ENCODE measurements at places on chromosomes 13 and 19.

DNA sequence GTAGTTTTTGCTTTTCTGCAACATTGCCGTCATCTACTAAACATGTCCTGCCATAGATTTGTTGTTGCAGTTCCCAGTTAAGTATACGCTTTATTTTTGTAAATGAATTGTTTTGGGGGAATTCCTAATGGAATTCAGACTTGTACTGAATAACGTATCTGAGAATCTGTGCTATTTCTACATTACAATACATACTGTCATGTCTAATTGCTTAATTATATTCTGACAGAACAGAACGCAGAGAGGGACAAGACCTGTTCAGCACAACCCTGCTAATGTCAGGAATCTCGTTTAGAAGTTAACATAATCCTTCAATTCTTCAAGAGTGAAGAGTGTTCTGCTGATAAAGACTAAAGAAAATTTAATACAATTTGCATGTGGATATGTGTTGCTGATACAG, 861.1 kb upstream of the KLHL1 start:
- DNase-seq = no peak

DNA sequence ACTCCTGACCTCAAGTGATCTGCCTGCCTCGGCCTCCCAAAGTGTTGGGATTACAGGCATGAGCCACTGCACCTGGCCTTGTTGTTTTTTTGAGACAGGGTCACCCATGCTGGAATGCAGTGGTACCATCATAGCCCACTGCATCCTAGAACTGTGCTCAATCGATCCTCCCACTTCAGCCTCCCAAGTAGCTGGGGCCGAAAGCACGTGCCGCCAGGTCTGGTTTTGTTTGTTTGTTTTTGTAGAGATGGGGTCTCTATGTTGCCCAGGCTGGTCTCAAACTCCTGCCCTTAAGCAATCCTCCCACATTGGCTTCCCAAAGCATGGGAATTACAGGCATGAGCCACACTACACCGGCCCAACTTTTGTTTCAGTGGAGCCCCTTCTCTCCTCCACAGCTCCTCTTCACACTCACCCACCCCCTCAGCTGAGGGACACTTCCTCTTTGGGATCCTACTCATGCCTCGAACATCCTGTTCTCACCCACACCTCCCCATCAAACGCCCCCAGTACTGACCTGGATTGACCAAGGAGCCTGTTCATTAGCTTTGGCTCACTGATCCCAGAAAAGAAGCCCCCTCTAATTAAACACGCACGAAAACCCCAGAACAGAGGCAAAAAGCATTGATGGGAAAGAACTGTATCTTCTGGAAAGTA, 12.8 kb upstream of the CERS4 start:
- no peak for DNase-seq

- no peak for DNase-seq
These were observed 183.7 kb downstream of the TEX29 start for GRCh38 chr13:111503905-111504695.

DNA sequence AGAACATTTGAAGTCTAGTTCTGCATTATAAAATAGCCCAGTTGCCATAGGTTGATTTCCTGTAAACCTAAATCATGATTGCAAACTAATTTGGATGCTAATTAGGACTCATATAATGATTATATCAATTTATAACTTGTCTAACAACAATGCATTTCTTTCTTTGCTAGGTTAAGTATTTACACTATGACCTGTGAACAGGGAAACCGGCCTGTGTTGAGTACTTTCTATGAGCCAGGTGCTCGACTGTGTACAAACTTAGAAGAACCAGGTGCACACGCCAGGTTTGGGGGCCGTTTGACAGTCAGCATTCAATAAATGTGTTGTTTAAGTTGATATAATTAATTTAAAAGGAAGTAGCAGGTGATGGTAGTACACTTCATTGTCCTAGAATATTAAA, 203.1 kb downstream of the TM9SF2 start:
- no peak for DNase-seq

- DNase-seq = no peak
These were observed 68.6 kb downstream of the RAB20 start for GRCh38 chr13:110492679-110493593.

DNA sequence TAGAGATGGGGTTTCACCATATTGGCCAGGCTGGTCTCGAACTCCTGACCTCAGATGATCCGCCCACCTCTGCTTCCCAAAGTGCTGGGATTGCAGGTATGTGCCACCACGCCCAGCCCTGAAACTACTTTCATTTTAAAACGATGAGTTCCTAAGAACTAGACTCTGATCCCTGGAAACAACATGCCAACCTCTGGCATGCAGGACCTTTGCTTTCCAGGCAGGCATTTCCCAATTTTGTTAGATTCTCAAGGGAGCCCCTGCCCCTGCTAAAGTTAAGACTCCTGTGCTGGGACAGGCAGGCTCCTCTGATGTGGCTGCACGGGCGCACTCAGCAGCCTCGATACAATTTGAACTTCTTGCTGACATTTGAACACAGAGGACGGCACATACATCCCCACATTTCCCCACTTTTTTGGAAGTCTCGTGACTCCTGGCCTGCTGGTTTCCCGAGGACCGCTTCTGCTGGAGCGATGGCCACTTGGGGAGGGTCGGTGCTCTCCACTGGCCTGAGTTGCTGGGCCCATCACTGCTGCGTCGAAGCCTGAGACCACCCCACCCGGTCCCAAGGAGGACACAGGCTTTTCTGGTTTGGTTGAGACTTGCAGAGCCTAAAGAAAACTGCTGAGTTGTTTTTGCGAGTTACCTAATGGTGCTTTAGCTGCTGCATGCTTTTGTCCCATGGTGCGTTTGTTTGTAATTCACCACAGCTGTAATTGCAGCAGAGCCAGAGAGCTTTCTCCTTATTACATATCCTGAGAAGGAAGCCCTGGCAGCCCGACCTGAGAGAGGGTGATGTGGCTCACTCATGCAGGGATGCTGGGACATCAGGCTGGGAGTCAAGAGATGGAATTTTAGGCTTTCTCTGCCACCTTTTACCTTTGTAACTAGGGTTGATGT, 8.2 kb downstream of the ATP11A start:
- no peak for DNase-seq

DNA sequence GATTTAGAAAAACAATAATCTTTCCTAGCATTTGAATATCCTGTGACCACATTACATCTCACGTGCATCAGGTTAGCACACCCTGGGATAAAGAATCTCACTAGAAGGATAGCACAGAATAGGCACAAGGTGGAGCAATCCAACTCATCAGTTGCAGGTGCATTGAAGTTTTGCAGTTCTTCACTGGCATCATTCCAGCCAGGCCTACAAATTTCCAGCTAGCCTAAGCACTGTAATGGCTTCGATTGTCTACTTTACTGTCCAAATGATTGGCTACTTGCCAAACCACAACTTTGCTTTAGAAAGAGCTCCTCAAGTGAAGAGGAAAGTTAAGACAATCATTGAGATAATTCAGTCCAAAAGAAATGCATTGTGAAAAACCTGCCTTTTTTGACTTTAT, 89.5 kb downstream of the SPRY2 start:
- no peak for DNase-seq

- no peak for DNase-seq
These were observed 14.0 kb upstream of the TNFSF14 start for GRCh38 chr19:6683971-6684370.

- no peak for DNase-seq
These were observed 21.1 kb downstream of the SOHLH2 start for GRCh38 chr13:36193151-36193855.

DNA sequence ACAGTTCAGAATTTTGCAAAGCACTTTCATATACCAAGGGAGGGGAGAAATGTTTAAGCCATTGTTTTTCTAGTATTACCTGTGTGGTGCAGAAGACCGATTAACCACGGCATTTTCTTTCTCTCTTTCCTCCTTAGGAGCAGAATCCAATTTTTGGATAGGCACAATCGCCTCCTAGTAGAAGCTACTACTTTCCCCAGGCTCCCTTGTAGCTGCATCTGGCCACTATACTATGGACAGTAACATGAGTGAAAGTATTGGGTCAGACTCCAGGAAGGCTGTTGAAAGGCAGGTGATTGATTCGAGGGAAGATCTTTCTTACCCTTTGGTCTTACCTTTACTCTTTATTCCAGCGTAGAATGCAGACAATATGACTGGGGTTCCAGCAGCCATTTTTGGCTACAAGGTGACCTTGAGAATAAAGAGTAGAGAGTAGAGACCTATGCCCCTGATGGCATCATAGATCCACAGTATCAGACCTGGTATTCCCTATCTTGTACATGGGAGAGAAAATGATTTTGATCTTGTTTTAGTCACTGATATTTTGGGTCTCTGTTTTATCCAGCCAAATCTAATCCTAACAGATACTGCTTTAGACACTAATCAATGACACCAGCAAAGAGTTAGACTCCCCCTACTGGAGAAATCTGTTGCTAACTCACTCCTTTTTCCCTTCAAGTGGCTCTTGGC, 77.0 kb downstream of the LRRC63 start:
- peak; percentile 40 for DNase-seq

GRCh38 chr19:13063461-13064091, 39.1 kb downstream of the LYL1 start:
- DNase-seq = no peak

DNA sequence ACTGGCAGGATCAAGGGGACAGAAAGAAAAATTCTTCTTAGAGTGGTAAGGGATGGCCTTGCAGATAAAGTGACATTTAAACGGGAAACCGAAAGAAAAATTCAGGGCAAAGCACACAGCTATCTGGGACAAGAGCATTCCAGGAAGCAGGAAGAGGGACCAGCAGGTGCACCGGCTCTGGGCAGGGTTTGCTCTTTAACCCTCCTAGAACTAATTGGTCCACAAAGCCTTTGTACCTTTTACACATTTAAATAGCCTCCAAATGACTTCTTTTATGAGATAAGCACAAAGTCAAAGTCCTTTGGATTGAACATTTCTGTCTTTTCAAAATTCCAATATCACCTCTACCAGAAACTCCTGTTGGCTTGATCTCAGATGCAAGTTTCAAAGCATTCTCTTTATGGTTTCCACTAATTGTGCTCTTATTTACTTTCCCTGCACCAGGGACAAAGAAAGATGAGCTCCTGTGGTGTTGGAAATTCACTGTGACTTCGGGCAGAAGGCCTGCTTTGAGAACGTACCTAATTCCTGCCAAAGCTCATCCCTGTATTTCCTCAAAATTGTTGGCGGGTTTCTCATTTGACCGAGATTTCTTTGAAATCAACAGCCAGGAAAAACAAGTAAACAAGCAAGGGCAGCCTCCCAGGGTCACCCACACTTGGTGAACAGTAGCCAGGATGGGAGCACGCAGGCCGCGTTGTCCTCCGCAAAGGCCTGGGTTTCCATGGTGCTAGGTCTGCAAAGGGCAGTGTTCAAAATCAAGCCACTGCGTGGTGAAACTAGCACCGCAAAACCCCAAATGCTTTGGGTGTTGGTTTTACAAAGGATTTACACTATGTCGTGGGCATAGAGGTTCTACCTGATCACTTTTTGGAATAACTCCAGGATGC, 98.6 kb downstream of the IRS2 start:
- DNase-seq = no peak

- DNase-seq = no peak
These were observed 11.5 kb downstream of the EPN1 start for GRCh38 chr19:55686311-55687050.

- DNase-seq = no peak
These were observed 2.7 kb upstream of the FAM174C start for GRCh38 chr19:1272423-1273262.
